ENCODE measurements at places on chromosomes 3 and 15.

- no peak for DNase-seq
Observed at GRCh38 chr3:129116482-129116946, 5.1 kb downstream of the RAB43 start.

DNA sequence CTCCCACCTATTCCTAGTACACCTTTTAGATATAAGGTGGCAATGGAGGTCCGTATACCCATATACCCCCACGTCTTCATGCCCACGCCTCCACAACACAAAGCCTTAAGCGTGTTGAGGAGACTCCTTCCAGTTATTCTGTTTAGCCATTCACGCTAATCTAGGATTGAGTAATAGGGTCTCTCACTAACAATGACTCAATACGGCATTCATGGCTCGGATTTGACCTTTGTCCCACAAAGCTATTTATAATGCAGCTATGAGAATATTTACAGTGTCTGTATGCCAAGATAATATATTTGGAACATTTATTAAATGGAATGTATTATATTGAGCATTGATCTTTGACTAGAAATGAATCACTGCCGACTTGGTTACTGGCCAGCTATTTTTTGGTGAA lies 215.8 kb downstream of the KCNH8 start:
- no peak for DNase-seq

GRCh38 chr15:25796395-25796794 lies 66.7 kb downstream of the ATP10A start:
- DNase-seq = no peak

- no peak for DNase-seq
Observed at GRCh38 chr3:128286691-128287090, 133.4 kb downstream of the EEFSEC start.

DNA sequence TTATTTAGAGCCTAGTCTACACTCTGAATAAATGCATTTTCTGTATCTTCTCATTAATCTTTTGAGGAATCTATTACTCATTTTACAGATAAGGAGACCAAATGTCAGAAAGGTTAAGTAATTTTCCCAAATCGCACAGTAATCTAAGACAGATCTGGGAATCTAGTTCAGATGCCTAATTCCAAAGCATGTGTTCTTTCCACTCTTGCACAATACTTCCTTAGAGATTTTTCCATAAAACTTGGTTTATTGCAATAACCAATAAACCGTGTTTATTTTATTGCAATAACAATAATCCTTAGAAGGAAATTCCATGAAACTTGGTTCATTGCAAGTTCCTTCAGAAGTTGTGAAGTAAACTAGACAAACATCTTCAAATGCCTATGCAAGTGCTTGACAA lies 17.4 kb upstream of the COL8A1 start:
- DNase-seq = no peak

- DNase-seq = no peak
Observed at GRCh38 chr3:102182162-102182561, 252.7 kb upstream of the ZPLD1 start.

- no peak for DNase-seq
Observed at GRCh38 chr3:55661571-55661970, 174.5 kb upstream of the WNT5A start.

Measured in retina (tissue), 1 donor.